ENCODE measurements at places on chromosomes 2 and 18.

DNA sequence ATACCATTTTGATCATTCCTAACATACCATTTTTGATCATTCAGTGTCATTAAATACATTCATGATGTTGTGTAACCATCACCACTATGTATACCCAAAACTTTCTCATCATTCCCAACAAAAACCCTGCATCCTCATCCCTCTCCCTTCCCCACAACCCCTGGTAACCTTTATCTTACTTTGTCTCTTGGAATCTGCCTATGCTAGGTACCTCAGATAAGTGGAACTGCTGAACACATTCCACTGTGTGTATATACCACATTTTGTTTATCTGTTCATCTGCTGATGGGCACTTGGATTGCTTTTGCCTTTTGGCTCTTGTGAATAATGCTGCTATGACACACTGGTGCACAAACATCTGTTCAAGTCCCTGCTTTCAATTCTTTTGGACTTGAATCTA is 83.8 kb upstream of the TFCP2L1 start:
- DNase-seq = no peak

DNA sequence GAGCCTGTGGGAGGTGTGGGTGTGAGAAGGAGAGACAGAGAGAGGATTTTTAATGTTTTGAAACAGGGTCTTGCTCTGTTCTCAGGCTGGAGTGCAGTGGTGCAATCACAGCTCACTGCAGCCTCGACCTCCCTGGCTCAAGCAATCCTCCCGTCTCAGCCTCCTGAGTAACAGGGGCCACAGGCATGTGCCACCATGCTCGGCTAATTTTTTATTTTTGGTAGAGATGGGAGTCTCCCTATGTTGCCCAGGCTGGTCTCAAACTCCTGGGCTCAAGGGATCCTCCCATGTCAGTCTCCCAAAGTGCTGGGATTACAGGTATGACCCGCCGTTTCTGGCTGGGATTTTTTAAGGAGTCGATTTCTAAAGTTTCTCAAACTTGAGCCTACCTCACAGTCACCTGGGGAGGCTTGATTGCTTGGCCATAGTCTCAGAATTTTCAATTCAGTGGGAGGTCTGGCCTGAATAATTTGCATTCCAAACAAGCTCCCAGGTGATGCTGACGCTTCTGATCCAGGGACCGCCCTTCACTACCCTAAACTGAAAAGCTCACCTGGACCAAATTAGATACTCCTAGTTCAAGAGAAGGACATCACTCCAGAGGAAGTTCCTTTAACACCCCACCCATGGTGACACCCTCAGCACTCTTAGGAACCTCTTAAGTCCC is 70.8 kb upstream of the SLC1A4 start:
- DNase-seq = no peak

GRCh38 chr2:53484531-53484930 is 283.1 kb upstream of the CHAC2 start:
- no peak for DNase-seq

- DNase-seq = no peak
Observed at GRCh38 chr2:240997141-240997855, 1.1 kb upstream of the SNED1 start.

- no peak for DNase-seq
Observed at GRCh38 chr18:42948831-42949230, 166.7 kb downstream of the RIT2 start.

DNA sequence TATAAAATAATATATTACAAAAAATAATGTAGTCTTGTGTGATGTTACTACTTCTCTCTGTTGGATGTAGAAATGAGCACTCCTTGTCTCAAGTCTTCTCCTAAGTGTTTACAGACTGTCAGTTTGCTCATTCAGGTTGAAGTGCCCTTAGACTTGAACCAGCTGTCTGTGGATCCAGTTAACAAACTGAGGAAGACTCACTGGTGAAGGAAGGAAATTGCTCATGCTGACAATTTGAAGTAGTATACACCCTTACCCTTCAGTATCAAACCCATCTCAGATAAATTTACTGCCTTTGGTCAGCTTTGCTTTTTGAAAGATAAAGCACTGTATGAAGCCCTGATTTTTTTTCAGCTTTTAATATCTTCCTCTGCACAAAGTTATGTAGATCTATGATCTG is 854.2 kb upstream of the ZEB2 start:
- DNase-seq = no peak

- DNase-seq = no peak
Observed at GRCh38 chr2:221461901-221462300, 110.2 kb downstream of the EPHA4 start.

DNA sequence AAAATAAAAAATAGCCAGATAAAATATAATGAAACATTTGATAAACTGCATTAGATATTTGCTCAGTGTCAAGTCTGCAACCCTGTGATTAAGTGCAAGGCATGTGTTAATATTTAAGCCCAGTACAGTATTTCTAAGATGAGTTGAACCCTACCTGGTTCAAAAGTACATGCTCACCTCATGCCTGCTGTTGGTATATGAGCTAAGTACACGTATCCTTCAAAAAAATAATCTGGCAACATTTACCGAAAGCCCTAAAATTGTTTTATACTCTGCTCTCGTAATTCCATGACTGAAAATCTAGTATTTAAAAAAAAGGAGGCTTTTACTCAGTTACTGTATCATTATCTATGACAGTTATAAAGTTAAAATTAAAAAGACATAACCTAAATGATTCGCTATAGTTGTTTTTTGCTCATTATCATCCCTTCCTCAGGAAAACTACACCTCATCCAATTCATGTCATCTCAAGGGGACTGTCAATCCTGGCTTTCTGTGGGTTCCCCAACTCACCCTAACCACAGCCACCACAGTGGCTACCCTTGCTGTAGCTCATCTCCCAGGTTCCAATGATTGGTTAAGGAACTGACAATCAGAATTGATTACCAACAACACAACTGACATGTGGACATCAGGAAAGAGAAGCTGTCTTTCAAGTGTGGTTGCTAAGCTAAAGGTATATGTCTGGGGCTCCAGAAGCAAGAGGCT is 10.6 kb downstream of the TLK1 start:
- no peak for DNase-seq

DNA sequence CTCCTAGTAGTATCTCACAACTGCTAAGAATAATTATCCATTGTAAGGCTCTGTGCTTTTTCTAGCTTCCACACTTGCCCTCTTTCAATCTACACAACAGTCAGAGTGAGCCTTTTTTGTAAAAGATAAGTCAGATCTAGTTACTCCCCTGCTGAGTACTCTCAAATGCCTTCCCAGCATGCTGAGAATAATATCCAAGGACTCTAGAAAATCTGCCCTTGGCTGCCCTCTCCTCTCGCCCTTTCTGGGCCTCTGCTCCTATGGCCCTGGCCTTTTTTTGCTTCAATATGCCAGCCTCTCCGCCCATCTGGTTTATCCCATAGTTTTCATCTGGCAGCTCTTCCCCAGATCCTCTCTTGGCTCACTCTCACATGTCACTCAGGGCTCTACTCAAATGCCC is 455.9 kb upstream of the UBE2E3 start:
- DNase-seq = no peak

Data from stimulated activated CD8-positive, alpha-beta memory T cell treated with anti-CD3 and anti-CD28 coated beads, Interleukin-4, amount 100 ng/mL, for 4 hours (primary cell).